ENCODE measurements at places on chromosomes 6 and 20.

GRCh38 chr6:138454981-138455706 is 44.1 kb downstream of the NHSL1 start:
- no peak for DNase-seq

GRCh38 chr20:58091810-58092209 is 136.6 kb downstream of the ANKRD60 start:
- DNase-seq: no peak

- no peak for DNase-seq
These were observed 267.9 kb upstream of the PTCHD4 start for GRCh38 chr6:48378884-48379407.

- DNase-seq: no peak
These were observed 67.2 kb upstream of the LAMP5 start for GRCh38 chr20:9447182-9447581.

DNA sequence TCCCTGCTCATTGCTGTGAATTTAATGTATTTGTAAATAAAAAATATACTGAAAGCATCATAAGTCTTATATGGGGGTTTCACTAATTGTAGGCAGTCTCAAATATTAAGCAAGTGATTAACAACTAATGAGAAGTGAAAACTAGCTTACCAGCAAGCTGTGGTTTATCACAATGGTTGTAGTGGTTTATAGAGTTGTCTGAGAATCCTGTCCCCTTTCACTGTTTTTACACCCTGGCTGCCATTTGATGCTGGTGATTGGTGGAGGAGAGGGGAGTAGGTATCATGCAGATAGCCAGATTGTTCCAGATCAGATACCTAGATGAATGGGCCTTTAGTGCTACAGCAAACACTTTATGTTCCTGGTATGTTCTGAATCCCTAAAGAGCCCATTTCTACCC is 6.0 kb downstream of the MKKS start:
- DNase-seq: no peak

DNA sequence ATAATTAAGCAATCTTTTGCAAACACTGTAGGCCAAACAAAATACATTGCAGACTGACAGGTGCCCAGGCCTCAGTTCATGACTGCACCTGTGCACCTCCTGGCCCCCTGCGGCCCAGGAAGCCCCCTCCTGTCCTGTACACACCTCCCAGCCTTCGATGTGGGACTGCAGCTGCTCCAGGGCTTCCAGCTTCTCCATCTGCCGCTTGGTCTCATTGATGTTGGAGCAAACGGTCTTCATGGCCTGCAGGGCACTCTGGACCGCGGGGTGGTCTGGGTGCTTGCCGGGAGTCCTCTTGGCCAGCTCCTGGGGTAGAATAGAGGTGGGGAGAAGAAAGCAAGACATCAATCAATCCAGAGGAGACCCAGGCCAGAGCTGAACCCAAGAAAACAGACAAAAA is 119.7 kb downstream of the PREX1 start:
- DNase-seq: no peak

DNA sequence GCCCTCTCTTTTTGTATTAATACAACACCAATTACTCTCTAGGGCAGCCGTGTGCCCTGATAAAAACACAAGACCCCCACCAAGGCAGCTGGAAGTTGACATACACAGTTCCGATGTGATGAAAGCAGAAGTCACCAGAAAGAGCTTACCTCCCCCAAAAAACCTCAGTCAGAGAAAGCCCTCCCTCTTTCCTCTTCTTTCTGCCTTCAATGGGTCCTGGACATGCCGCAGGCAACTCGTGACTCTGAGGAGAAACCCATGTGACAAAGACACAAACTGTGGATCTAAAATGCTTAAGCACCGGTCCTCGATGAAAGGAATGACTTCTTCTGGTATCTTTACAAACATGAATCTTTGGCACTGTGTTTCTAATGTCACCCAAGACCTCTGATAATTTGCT is 117.7 kb upstream of the CCDC28A start:
- DNase-seq: no peak

DNA sequence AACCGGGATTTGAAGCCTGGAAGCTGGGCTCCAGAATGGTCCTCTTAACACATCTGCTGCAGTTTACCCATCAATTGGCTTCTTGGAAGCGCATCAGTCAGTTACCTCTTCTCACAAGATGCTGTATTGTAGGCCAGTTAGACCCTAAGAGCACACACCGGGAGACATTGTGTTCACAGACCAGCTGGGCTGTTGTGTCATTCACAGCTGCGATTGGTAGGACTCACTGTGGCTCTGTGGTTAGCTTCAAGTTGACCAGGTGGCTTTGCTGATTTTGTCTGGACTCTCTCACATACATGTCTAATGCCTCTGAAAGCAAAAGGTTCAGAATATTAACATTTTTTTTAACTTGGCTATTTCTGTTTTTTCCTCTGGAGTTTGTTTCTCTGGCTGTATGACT is 64.8 kb downstream of the SNX9 start:
- no peak for DNase-seq

- DNase-seq: no peak
These were observed 208.2 kb downstream of the THBS2 start for GRCh38 chr6:169045486-169045885.

- DNase-seq: no peak
These were observed 8.7 kb downstream of the REPS1 start for GRCh38 chr6:138979365-138979764.

GRCh38 chr6:30463242-30463641 is 26.1 kb upstream of the HLA-E start:
- no peak for DNase-seq

GRCh38 chr6:142843361-142843760 is 101.6 kb downstream of the HIVEP2 start:
- DNase-seq: no peak

GRCh38 chr6:93523365-93523764 is 104.0 kb upstream of the EPHA7 start:
- DNase-seq: no peak

- DNase-seq: no peak
These were observed 15.8 kb upstream of the DEK start for GRCh38 chr6:18280084-18280483.

DNA sequence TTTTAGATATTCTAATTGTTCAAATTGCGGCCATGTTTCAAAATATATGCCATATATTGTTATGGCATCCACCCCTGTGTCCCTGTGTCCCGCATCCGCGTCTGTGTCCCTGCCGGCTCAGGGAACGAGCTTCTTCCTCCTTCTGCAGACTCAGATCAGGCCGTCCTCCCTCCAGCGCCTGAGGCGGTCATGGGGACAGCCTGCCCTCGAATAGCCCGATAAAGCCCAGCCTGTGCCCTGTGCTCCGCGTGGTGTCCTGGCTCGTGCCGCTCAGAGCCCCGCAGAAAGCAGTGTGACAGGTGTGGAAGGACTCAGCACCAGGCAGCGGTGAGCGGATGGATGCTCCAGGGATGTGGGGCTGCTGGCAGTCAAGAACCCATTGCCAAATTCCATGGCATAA is 663.4 kb upstream of the DEFB115 start:
- DNase-seq: no peak

DNA sequence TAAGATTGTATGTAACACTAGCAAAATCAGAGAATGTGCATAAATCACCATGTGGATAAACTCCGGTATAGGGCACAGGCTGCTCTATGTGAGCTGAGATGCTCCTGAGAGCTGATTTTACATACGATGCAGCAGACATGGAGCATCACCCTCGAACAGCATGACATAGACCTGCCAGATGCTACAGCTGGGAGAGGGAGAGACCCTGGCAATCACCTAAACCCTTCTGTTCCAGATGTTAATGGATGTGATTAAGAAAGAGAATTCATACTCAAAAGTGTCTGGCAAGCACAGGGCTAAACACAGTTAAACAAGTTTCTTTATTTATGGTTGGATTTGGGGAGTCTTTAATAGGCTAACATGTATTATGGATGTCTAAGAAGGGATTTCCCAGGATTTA is 157.0 kb downstream of the CLIC5 start:
- DNase-seq: no peak

DNA sequence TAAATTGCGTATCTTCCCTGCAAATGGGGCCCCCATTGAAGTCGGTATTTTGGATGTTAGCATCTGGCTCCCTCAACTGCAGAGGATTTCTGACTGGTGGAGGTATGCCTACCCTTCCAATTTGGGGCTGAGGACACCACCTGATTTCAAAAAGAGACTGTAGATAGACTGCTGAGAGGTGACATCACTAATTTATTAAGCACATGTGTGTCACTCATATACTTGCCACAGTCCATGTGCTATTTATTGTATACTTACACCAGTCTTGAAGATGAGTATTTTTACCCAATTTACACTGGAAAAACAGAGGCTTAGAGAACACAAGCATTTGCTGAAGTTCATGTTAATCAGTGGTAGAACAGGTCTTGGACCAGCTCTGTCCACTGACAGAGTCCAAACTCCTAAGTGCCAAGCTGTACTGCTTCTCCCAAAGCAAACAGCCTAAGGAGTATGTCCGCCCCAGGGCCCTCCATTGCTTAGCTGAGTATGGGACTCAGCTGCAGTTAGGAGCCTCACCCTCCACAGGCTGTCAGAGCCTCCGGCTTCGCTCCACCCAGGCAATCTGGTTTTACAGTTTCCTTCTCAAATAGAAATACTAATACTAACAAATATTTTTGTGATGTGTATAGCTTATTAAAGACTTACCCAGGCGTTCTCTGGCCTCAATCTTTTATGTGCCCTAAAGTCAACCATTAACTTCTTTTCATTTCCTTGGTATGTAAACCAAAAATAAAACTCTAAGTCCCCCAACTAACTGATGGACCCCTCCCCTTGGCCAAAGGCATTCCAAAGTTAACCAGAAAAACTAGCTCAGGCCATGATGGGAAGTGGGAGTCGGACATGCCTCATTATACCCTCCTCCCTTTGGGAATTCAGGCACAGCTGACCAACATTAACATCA is 17.5 kb downstream of the RIN2 start:
- no peak for DNase-seq

DNA sequence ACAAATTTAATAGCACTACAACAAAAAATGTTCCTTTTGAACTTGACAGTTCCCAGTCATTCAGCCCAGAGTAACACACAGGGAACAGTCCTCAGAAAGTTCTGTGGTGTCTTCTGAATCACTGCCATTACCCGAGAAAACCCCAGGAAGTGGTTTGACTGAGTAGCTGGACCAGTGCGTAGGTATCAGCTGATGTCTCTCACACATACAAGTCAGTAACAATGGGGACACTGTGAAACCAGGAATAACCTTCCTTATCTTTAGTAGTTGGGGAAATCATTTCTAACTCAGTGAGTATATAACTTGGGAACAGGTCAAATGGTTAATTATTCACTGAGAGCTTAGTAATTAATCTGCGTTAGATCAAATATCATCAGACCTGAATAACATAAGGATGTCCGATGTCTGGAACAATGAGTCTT is 73.1 kb downstream of the HIVEP2 start:
- no peak for DNase-seq

DNA sequence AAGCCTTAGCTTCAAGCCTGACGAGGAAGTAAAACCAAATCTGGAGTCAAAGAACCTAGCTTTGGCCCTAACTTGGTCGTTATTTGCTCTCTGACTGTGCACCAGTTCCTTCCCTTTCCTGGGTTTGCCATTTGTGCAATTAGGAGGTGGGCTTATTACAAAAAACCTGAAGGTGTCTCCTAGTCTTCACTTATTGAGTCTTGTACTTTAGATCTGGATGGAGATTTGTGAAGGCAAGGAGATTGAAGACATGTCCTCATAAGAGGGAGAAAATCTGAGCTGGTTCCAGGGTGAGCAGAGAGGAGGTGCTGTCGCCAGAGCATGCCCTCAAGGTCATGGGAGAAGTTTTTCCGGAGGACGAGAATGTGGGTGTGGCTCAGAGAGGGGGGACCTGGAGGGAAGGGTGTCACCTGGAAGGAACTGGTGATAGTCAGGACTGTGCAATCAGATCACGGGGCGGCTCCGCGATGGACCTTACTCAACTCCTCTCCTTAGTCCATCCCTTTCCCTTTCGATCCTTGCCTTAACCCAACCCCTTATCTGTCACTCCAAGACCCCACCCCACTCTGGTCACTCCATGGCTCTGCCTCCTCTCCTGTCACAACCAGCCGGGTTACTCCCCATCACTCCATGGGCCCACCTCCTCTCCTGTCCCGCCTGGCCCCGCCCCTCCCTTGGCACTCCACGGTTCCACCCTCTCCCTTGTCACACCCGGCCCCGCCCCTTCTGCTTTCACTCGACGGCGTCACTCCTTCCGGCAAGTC is 588 bp upstream of the ACSS2 start:
- peak; percentile 82 for DNase-seq

DNA sequence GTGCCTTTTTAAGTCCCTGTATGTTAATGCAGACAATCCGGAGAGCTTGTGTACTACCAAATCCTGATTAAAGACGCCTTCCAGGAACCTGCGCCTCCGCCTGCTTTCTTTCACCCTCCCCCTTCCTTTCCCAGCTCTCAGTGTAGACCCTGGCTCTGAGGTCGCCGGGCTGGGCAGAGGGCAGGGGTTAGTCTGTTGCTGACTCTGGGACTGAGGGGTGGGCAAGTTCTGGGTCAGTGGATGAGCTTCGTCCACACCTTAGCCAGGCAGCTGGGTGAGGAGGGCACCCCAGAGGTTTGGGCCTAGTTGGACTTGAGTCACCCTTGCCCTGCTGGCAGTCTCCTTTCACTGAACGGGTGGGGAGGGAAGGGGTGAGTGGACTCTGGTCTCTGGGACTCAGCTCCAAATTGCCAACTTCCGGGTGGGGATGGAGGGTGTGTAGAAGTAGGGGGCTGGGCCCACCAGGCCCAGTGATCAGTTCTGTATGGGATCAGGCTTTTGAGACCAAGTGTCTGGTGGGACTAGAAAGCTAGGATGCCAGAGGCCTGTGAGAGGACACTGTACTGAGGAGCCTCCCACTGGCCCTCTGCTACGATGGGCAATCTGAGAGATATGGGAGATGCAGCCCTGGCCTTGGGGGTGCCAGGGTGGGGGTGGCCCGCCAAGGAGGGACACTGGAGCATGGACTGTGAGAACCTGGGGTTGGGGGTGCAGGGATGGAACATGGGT is 21.3 kb upstream of the SLC22A7 start:
- DNase-seq: no peak

GRCh38 chr6:89385156-89385667 is 26.9 kb downstream of the RRAGD start:
- DNase-seq: no peak

GRCh38 chr6:9140951-9141460 is 705.7 kb upstream of the SLC35B3 start:
- DNase-seq: no peak

DNA sequence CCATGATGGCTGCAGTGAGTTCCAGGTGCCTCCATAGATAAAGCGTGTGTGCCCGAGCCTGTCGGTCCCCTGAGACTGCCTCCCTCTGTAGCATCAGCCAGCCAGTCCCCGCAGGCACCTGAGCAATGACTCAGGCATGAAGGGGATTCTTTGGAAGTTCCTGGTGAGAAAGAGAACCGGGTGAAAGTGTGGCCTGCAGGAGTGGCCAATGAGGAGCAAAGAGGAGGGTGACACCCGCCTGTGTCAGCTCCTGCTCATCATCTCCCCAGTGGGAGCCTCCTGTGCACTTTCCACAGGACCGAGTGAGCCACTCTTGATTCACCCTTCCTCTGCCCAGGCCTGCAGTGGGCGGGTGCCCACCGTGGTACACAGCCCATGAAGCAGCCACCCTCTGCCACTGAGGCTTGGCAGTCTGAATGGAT is 71.2 kb upstream of the PTPN1 start:
- no peak for DNase-seq

- no peak for DNase-seq
These were observed 297.8 kb downstream of the PRL start for GRCh38 chr6:21999012-21999528.

Measured in germinal center (tissue), 1 donor.